ENCODE measurements at places on chromosomes 6 and 20.
A peak's percentile ranks its signal among the peaks of the same experiment; 100 is the strongest.

DNA sequence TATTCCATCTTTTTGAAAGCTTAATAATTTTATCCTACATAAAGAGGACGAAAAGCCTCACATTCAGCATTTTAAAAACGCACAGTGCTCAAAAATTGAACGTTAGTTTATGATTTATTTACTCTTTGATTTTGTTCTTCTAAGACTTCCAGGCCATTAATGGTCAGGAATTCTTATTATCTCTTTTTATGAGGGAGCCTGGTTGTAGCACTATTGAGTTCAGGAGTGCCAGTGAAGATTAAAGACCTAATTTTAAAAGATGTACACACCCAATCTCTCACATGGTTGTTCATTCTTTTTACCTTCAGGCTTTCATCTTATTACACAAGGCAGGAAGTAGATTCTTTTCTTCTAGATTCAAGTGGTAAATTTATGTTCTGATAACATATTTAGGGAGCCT, 68.6 kb downstream of the HDDC2 start:
- DNase-seq = no peak

DNA sequence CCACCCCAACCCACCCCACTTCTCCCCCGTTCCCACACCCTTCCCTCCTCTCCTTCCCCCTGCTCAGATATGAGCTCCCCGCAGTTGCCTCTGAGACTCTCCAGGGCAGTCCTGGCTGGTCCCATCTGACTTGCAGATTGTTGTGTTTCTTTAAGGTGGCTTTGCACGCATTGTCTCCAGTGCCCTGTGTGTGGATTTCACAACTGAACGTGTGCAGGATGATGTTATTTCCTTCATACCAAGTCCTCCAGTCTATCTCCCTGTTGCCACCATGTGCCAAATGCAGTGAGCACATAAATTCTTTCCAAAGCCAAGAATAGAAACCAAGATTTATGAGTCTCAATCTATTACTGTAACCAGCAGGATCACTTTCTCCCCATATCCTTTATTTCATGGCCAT, 79.1 kb downstream of the TMEM242 start:
- DNase-seq = no peak

- no peak for DNase-seq
Observed at GRCh38 chr6:131524695-131525336, 48.2 kb upstream of the ARG1 start.

GRCh38 chr20:5357946-5358345, 41.2 kb upstream of the PROKR2 start:
- DNase-seq = no peak

DNA sequence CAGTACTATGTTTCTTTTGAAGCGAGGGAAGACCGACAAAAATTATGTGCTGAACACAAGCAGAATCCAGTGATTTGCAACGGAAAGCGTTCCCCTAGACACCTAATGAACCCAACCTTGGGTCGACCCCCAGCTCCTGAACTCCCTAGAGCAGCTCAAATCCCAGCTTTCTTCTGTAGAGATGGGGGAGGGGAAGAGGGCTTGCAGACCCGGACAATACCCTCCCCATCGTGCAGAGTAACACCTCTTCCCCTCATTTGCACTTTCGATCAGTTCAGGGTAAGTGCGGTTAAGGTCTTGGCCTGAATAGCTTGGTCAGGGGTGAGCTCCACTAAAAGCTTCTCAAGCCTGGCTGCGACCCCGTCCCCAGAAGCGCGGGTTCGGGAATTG, 404 bp downstream of the CEP162 start:
- DNase-seq = no peak

DNA sequence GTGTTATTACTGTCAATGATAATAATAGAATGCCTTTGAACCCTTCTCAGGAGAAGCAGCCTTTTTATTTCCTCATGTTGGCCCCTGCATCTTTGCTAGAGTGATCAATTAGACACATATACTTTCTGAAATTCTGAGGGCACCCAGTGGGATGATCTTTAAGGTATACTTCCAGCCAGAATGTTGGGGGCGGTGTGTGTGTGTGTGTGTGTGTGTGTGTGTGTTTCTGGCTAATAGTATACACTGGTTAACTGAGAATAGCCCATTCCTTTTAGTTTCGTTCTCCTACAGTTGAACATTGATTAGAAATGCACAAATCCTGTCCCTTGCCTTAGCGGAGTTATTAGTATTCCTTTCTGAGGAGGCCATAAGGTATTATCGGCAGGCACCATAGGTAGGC, 41.7 kb upstream of the CCDC167 start:
- DNase-seq = no peak

- no peak for DNase-seq
Observed at GRCh38 chr20:43096931-43097260, 92.8 kb downstream of the PTPRT start.

DNA sequence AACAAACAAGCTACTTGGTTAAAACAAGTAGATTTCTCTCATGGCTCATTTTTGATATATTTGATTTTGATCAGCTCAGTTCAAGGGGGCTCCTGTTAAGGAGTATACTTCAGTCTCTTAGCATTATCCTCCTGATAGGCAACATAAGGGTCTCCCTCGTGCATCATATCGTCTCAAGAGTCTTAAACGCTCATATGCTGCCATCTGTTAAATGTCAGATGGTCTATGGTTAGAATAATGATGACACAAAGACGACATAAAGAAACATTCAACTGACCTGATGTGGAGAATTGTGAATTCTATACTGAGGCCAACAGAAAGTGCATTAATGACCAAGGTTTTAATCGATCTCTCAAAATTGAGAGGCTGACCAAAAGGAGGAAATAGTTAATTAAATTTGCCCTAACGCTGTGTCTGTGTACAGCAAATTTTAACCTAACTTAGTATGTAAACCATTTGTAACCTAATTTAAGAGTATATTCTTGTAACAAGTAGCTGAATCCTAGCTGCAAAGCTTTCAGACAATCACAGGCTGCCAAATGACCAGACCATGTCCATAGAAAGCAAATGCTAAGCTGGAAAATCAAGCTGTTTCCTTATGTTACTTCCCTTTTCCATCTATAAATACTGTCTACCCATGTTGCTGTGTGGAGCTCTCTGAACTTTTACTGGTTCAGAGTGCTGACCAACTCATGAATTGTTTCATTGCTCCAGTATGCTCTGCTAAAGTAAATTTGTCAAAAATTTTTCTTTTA, 1688.5 kb downstream of the GRIK2 start:
- DNase-seq = no peak

DNA sequence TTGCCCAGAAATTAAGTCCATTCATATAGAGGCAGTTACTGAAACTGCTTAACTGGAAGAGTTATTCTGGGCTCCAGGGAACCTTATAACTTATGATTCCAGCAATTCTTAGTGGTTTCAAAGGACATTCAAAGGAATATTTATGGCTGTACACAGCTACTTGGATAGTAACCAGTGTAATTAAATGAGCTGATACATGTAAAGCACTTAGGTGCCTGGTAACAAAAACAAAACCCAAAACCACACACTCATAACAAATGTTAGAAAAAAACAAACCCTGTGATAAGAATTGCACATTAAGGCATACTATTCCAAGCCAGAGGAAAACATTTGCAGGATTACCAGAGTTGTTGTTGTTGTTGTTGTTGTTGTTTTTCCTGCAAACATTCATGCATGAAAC, 51.5 kb downstream of the STK4 start:
- DNase-seq = no peak

GRCh38 chr6:12288914-12289313, 1.2 kb upstream of the EDN1 start:
- no peak for DNase-seq

- no peak for DNase-seq
Observed at GRCh38 chr6:132972971-132973370, 158.6 kb downstream of the RPS12 start.

GRCh38 chr20:14523090-14523489, 185.7 kb upstream of the FLRT3 start:
- DNase-seq = no peak

GRCh38 chr20:58843128-58843556, 7.6 kb downstream of the GNAS-AS1 start:
- no peak for DNase-seq

DNA sequence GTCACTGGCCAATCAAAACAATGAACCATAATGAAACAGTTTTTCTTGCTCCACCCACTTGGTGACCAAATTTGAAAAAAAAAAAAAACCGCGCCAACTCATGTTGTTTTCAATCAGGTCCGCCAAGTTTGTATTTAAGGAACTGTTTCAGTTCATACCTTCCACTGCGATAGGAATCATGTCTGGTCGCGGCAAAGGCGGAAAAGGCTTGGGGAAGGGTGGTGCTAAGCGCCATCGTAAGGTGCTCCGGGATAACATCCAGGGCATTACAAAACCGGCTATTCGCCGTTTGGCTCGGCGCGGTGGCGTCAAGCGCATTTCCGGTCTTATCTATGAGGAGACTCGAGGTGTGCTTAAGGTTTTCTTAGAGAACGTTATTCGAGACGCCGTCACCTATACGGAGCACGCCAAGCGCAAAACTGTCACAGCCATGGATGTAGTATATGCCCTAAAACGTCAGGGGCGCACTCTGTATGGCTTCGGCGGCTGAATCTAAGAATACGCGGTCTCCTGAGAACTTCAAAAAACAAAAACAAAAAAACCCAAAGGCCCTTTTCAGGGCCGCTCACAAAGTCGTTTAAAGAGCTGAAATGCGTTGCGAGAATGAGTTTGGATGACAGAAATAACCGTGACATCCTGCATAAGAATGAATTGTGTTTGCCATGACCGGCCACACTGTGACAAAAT, 16.7 kb downstream of the HFE start:
- peak; percentile 94 for DNase-seq
